Lung microvascular endothelial cell (primary cell): ENCODE measurements at places on chromosomes 5 and 9.

DNA sequence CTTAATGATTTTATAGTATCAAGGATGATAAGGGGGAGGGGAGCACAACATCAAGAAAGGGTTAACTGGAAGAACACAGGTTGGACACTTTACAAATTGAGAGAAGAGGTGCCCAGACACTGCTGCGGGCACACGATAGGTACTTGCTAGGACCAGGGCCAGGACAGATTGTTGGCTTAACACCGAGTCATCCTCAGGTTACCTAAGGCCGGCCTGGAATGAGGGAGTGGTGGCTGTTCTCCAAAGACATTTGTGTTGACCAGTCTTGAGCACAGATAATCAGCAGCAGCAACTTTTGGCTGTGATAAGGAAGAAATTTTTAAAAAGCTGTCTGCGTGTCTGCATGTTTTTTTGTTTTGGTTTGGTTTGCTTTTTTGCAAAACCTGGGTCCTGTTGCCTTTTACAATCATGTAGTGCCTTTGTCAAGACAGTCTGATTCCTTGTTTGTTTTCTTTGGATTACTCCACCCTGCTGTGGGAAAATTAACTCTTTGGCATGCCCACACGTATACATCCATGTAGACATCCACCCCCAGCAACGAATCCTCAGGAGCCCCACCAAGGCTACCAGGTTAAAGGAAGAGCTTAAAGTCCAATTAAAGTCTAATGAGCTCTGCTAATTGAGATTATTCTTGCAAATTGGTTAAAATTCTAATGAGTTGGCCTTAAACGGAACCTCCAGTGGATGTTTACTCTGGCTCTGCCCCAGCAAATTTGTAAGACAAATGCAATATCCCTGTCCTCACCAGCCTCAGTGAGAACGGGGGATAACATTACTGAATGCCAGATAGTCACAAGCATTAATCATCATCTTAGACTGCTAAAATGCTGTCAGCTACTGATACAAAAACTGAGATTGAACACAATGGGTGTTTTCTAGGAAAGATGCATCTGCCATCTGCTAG, 382.3 kb downstream of the ACTL7B start:
- peak; percentile 78 for DNase-seq

DNA sequence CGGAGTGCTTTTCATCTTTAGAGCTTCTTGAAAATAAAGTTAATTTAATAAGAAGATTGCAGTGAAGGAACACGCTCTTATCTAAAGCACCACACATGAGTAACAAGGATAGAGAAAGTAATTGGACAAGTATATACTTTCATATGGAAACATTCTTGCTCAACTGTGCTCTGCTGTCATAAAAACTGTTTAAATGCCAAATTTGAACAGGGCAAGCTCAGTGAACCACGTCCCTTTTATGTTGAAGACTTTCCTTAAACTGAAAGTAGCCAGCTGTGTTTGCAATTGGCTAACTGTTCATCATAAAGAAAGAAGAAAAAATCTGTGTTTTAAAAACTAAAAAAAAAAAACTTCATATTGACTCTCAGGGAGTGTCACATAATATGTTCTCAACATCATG, 1610.7 kb upstream of the C9orf72 start:
- no peak for DNase-seq

DNA sequence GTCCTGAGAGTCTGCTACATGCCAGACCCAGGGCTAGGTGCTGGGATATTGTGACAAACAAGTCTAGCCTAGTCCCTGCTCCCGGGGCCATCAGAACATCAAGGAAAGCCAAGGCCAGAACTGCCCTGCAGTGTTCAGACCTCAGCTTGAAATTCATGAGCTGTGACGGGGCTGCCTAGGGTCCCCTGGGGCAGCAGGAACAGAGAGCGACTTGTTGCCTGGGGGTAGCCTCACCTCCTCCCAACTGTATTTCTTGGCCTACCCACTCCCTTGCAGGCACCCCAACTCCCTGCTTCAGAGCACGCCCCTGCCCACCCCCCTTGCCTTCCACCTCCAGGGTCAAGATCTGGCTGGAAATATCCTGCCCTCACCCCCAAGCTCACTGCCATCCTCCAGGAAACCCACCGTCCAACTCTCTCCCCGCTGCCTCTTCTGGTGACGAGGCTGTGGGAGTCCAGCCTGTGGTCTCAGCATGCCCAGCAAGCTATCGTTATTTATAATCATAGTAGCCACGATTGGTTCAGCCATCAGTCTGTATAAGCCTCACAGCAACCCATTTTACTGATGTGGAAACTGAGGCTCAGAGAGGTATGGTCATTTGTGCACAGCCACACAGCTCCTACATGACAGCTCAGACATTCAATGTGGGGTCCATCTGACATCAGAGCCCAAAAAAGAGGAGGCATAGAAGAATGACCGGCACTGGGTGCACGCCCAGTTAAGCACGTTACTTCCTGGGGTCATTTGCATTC, 10.7 kb downstream of the DNM1 start:
- DNase-seq: no peak

GRCh38 chr9:102178811-102179210, 440.4 kb upstream of the GRIN3A start:
- no peak for DNase-seq

DNA sequence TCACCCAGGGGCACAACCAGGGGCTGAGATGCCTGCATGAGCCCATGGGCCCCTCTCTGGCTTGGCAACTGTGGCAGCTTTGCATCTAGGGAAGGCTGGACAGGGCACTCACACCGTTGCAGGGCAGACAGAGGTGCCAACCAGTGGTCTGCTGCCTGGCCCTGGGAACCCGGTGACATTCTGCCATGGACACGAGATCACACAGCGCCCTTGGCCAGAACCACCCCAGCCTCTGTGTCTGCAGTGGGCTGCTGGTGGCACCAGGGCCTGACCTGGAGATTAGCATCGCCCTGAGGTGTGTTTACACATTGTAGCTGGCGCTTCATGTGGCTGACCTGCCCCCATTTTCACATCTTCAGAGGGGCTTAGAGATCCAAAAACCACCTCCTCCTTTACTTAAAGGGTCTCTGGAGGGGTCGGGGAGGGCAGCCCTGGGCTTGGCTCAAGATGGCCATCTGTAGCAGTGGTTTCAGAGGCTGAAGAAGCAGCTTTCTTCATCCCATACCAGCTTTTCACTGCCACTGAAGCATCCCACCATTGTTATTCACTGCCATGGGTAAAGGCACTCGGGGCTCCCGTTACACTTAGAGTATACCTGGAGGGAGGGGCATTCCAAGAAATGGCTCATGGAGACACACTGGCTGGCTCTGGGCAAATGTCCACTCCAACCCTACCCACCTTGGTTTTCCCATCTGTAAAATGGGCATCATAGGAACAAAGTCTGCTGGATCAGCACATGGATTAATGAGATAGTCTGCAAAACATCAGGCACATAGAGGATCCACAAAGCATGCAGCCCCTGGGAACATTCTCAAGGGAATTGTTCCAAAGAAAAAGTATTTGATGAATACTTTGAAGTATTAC, 11.4 kb downstream of the DCANP1 start:
- DNase-seq: no peak

DNA sequence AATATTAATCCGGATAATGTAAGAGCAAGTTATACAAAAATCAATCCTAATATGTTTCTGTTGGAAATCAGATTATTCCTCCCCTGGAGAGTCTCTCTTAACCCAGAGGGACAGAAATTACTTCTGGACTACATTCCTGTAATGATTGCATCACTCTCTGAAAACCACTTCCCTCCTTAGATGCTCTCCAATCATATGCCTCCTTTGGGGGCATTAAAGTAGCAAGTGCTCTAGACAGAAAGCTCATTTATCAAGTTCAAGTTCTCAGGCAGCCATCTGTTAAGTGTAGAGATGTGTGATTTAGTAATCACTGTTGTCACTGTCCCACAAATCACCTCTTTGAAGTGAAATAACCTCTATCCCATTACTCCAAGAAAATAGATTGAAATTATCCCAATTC, 247.1 kb downstream of the SLCO4C1 start:
- DNase-seq: no peak

DNA sequence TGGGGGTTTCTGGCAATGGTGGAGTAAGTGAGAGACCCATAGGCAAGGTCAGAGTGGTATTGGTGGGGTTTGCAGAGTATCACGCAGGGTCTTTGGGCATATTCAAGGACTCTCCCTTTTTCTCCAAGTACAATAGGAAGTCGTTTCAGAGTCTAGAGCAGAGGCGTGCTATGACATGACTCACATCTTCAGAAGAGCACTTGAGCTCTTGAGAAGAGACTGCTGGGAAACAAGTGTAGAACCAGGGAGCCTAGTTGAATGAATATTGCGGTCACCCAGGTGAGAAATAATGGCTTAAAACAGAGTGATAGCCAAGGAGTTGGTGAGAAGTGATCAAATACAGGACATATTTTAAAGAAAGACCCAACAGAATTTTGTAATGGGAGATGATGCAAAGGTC, 813.4 kb downstream of the TLE1 start:
- no peak for DNase-seq

DNA sequence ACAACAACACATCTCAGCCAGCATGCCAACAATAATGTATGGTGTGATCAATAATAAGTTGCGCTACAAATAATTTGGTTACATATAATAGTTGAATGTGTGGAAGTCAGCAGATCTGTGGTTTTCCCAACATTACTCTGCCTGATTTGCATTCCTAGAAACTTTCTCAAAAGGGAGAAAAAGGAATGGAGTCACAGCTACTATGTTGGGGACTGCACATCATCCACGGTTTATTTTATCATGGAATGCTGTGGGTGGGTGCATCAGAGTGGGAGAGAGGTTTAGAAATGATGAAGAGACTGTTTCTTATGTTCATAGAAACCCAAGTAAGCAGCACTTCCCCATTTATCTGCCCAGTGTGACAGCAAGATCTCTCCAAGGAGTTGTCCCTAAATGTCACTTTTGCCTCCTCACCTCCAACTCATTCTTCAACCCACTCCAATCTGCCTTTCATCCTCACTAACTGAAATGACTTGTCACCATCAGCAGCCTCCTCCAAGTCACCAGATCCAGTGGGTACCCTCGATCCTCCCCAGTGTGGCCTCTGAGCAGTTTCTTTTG, 2.8 kb upstream of the SPOCK1 start:
- no peak for DNase-seq

- no peak for DNase-seq
Measured at GRCh38 chr5:14518638-14519037, 63.0 kb upstream of the OTULINL start.

- DNase-seq: no peak
Measured at GRCh38 chr5:144983101-144983500, 812.4 kb downstream of the KCTD16 start.

GRCh38 chr5:74953937-74954720, 87.9 kb upstream of the FAM169A start:
- no peak for DNase-seq

DNA sequence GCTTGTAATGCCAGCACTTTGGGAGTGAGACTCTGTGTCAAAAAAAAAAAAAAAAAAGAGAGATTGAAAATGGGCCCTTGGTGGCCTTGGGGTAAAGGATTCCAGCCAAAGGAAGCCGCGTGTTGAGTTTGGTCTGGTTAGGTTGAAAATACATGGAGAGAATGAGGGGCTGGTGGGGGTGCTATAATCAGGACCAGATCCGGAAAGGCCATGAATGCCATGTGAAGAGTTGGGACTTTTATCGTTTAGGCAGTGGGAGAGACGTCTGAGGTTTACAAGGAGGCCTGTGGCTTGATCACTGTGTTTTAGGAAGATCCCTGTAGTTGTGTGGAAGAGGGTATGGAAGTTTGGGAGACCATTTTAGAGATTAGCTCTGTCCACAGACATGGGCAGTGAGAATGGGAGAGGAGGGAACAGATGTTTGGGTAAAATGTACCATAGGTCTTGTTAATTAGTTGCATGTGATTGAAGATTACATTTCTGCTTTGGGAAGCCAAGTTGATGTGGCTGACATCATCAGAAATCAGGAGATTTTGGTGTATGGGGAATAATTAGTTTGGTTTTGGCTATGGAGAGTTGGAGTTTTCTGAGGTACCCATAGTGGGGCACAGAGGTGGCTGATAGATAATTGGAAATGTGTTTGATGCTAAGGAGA, 3.5 kb downstream of the MSANTD3 start:
- no peak for DNase-seq

DNA sequence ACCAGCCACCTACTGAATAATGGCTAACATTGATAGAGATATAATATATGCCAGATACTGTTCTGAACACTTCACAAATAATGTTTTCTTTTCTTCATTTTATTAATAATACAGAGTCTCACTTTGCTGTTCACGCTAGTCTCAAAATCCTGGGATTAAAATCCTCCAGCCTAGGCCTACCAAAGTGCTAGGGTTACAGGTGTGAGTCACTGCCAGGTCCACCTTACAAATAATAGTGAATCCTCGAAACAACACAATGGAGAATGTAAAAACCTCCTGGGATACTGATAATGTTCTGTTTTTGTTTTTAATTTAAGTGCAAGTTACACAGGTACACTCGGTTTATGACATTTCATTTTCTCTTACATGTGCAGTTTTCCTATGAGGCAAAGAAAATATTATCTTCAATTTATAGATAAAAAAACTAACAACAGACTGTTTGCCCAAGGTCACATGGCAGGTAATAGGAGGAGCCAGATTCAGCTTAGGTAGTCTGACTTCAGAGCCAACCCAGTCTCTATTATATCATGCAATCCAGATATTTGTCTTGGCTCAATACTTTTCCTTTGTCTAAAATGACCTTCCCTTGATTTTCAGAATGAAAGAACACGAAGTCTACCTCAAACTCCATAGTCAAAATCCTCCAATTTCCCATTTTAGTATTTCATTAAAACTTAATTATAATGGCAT, 7.8 kb downstream of the ZFR start:
- peak; percentile 81 for DNase-seq

DNA sequence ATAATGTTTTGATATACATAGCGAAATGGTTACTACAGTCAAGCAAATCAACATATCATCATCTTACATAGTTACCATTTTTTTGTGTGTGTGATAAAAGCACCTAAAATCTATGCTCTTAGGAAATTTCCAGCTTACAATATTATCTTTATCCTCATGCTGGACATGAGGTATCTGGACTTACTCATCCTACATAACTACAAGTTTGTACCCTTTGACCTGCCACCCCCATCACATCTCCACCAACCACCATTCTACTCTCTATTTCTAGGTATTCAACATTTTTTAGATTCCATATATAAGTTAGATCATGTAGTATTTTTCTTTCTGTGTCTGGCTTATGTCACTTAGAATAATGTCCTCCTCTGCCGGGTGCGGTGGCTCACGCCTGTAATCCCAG, 79.9 kb downstream of the TAF11L14 start:
- DNase-seq: no peak

GRCh38 chr5:66001952-66002351, 75.6 kb downstream of the ERBIN start:
- DNase-seq: no peak

- DNase-seq: no peak
Measured at GRCh38 chr5:154761046-154761736, 6.0 kb downstream of the LARP1 start.
